ENCODE measurements at places on chromosomes 2 and 18.

- no peak for DNase-seq
Observed at GRCh38 chr18:57910817-57911216, 107.7 kb upstream of the ATP8B1 start.

GRCh38 chr2:128160616-128161275 lies 69.7 kb downstream of the UGGT1 start:
- DNase-seq: no peak

- DNase-seq: no peak
Observed at GRCh38 chr2:207390302-207391095, 139.3 kb upstream of the CREB1 start.

DNA sequence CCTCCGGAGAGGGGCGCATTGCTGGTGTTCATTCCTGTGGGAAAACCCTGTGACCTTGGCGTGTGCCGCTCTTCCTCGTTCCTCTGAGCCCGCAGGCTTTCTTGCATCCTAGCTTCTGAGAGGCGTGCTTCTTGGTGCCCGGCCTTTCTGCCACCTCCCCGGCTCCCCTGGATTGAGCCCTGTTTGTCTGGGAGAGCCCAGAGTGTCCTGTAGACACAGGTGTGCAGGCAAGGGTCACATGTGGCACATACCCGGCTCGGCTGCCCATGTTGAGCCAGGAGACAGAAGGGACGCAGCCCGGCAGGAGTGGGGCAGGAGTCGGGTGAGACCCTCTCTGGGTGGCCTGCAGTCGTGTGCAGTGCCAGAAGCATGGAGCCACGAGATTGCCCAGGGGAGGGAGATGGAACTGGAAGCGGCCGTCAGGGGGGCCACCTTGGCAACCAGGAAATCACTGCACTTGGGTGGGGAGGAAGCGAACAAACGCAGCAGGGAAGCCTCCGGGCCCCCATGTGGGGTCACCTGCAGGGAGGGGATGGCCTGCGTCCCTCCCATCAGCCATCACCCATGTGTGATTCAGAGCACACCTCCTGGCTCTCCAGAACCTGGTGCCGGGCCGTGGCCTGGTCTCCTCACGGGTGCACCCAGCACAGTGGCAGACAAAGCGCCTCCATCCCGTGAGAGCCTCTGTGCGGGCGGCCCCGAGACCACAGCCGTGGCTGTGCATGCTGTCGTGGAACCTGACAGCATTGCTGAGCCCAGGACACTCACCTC lies 92.9 kb downstream of the SH3BP4 start:
- DNase-seq: no peak

DNA sequence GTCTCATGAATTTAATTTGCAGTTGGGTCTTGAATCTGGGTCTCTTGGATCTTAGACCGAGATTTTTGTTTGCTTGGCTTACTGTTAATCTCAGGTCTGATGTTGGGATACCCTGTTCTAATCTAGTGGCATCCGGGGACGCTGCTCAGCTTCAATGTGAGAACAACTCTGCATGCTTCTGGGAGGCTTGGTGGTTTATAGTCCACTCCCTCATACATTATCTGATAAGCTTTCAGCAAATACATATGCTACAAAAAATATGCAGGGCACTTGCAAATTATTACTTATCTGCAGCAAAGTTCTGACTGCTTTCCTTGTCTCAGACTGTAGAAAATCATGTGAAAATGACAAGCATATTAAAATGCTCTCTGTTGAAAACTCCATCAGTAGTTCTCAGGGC lies 39.4 kb downstream of the RNF144A start:
- no peak for DNase-seq

- no peak for DNase-seq
Observed at GRCh38 chr2:191122638-191123294, 28.0 kb downstream of the STAT4 start.

DNA sequence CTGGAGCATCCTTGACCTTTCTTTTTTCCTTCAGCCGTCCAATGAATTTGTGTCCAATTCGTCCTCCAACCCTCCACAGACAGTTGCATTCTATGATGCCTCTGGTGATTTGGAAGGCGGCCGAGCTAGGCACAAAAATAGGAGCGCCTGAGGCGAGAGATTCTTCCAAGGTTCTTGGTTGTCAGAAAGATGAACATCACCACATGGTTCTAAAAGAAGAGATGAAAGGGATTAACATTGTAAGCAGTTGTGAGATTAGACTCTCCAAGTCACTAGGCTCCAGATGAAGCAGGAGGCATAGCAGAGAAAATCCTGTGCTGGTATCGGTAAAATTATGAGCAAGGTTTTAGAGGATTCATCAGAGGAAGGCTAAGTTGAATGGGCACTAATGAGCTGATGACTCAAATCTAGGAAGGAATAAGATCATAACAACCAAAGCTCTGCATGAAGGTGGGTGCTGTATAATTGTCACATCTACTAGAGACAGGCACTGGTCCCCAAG lies 75.4 kb upstream of the MAP4K3 start:
- DNase-seq: no peak

DNA sequence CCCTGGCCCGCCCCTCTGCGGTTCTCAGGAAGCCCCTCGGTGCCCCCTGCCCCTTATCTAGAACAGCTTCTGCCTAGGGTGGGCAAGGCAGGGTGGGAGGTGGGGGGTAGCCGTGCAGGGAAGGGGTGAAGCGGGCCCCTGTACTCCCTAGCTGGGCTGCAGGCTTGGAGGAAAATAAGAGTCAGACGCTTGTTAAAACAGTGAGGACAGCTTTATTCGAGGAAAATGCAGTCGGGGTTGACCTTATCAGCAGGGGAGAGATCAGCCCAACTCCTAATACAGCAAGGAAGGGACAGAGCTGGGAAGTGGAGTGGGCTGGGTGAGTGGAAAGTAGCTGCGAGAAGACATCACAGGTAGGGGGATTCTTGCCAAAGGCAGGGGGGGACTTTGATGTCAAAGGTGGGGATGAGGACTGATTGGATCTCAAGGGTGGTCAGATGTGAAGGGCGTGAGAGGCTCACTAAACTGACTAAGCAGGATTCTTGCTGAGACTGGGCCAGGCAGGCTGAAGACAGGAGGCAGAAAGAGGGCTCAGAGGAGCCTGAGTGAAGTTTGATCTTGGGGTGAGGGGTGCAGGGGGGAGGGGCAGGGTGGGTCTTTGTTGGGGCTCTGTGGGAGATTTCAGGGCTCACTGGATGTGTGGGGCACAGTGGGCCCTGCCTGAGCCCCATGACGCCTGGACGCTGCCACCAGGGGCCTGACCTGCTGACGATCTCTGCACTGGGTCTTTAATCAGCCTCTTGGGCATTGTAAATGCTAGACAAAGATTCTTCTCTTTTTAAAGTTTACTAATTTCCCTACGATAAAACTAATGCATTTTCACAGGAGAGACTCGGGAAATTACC lies 29.9 kb downstream of the HPCAL1 start:
- DNase-seq: peak; percentile 28

GRCh38 chr2:120344976-120345581 lies 857 bp upstream of the INHBB start:
- peak; percentile 73 for DNase-seq

DNA sequence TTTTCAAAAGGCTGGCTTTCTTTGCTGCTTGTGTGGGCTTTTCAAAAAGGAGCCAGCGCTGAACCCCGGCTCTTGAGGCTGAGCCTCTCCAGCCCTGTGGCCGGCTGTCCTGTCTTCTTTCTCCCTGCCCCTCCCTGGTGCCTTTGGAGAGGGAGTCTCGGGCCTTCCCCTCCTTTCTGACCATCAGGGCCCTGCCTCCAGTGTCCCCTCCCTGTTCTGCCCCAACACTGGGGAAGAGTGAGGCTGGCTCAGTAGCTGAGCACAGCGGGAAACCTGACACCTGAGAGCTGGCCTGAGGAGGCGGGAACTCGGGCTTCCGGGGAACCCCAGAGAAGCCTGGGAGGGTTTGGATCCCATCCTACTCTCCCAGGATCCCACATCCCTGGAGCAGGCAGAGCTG lies 232.1 kb downstream of the LOXHD1 start:
- DNase-seq: peak; percentile 29

DNA sequence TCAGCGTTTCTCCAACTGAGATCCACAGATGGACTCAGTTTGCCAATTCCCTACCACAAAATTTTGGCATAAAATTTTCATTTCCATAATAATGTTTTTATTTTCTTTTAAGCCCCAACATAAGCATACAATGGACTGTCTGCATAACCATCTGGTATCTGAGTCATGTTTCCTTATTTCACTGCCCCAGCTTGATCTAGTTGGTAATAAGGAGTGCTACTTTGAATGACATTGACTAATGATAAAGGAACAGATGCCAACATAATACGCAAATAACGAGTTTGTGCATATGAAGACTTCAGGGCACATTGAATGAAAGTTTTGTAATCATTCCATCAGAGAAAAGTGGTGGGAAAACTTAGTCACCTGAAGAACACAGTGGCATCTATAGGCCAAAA lies 8.8 kb upstream of the MBD2 start:
- DNase-seq: no peak

- DNase-seq: no peak
Observed at GRCh38 chr2:168452781-168453180, 3.3 kb upstream of the CERS6 start.

- no peak for DNase-seq
Observed at GRCh38 chr2:182784058-182784706, 68.1 kb downstream of the DNAJC10 start.

- DNase-seq: no peak
Observed at GRCh38 chr18:73043611-73044010, 175.8 kb upstream of the NETO1 start.

Measured in right kidney (tissue), 9 donors.